ENCODE measurements at places on chromosomes 2 and 18. TPM values are rescaled to one million over a fixed set of nuclear protein-coding genes. Genes with fewer than 3 reads are reported as not detected.

GRCh38 chr2:9740382-9741073 is 102.7 kb upstream of the TAF1B start:
- DNase-seq, result no peak

Gene HOXD12
- total RNA-seq, result not detected

GRCh38 chr2:115122701-115123100 is 680.3 kb downstream of the DPP10 start:
- no peak for DNase-seq

GRCh38 chr2:31365348-31365747 is 49.2 kb downstream of the XDH start:
- no peak for DNase-seq

GRCh38 chr2:188410504-188411235 is 119.0 kb downstream of the GULP1 start:
- DNase-seq, result no peak

- DNase-seq, result no peak
These were observed 5.1 kb upstream of the PTPRM start for GRCh38 chr18:7561909-7562460.

DNA sequence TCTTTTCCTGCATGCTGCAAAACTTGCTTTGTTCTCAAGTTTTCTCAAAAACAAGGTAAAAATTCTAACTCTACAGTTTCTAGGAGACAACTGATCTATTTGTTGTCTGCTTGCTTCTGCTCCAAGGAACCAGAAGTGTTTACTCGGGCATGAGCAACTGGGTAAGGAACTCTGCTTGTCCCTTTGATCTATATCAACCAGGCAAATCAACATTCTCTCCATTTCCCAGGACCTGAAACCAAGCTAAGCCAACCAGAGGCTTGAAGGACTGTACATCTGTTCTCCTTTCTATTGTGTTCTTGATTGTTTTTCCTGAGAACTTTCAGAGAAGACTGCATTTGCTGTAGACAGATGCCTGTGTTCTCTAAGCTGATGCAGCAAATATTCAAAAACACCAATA is 335.0 kb upstream of the KCNH7 start:
- no peak for DNase-seq

Gene OSBPL1A
- 3.5 TPM for total RNA-seq

GRCh38 chr2:78561876-78562275 is 463.6 kb upstream of the REG3G start:
- no peak for DNase-seq

Gene SERPINB4
- not detected for total RNA-seq
